B cell (primary cell): ENCODE measurements at places on chromosomes 3 and 15. TPM values are rescaled to one million over a fixed set of nuclear protein-coding genes. Genes with fewer than 3 reads are reported as not detected.

The APBA2 gene
- total RNA-seq, result not detected in 2 replicates

DNA sequence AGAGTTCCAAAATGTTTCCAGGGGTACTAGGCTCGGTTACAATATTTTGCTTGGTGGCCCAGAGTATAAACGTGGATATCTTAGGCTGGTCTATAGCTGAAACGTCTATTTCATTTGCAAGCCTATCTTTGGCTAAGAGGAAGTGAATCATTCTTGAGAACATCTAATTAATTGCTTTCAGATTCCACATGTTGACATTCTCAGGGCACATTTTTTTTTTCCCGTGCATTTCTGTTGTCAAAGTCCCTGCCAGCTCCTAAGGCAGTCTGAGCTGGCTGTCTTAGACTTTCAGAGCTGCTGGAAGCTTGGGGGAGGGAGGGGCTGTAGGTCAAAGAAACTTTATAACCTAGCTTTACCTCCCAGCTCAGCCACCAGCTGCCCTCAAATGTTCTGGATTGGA, 23.2 kb upstream of the LAMP3 start:
- H3K4me3 ChIP-seq, result no peak overlapping the region
- no peak overlapping the region for H3K27ac ChIP-seq
- H3K27me3 ChIP-seq, result peaks cover 60% of the 10 kb centered on the region
- no peaks in the 10 kb centered on the region for H3K36me3 ChIP-seq

DNA sequence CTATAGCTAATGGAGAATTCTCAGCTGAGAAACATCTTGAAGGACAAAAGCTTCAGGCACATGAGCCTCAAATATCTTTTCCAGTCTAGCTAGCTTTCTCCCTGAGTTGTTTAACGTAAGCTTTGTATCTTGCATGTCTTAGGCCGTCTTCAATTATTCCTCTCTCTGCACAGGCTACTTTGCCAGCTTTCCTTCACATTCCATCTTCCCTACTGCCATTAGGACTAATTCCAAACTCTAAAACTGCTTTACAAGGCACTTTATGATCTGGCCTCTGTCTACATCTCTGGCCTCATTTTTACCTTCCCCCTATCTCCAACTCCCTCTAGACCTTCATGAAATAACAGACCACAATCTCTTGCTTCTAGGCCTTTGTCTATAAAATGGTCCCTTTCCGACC, 171.4 kb downstream of the GREM1 start:
- no peak for DNase-seq
- H3K4me3 ChIP-seq, result no peak overlapping the region
- no peaks in the 10 kb centered on the region for H3K4me1 ChIP-seq
- H3K27ac ChIP-seq, result no peak overlapping the region
- H3K36me3 ChIP-seq, result no peaks in the 10 kb centered on the region
- H3K27me3 ChIP-seq, result no peaks in the 10 kb centered on the region

The RGMA gene
- not detected in 2 replicates for total RNA-seq

DNA sequence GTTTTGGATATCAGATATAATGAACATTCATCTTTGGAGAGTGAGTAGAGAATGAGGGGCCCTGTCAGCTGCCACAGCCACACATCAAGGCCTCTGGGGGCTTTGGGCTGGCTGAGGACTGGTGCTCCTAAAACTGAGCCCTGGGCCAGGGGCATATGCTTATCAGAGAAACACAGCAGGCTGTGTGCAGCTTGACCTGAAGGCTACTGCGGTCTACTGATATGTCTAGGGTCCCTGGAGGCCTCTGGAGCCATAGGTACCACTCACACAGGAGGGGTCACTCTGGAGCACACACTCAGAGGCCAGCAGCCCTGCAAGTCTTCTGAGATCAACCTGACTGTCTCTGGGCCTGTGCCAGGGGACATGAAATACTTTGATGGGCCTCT, 7.6 kb downstream of the TF start:
- no peaks in the 10 kb centered on the region for H3K36me3 ChIP-seq
- no peak for DNase-seq
- H3K4me3 ChIP-seq, result no peak overlapping the region
- no peaks in the 10 kb centered on the region for H3K27me3 ChIP-seq

The TMEM207 gene
- not detected in 2 replicates for total RNA-seq

DNA sequence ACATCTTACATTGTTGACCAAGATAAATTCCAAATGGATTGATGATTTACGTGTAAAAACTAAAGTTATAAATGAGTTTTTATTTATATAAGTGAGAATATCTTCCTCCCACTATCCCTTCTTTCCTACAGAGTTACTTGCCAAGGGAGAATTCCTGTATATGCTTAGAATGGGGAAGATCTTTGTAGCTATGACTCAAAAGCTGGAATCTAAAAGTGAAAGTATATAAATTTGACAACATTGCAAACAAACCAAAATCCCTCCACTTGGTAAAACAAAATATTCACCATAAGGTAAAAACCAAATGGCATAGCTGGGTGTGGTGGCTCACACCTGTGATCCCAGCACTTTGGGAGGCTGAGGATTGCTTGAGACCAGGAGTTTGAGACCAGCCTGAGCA, 52.7 kb upstream of the GCNT3 start:
- H3K4me3 ChIP-seq, result no peak overlapping the region
- DNase-seq, result no peak
- H3K27ac ChIP-seq, result no peak overlapping the region
- H3K36me3 ChIP-seq, result no peaks in the 10 kb centered on the region

DNA sequence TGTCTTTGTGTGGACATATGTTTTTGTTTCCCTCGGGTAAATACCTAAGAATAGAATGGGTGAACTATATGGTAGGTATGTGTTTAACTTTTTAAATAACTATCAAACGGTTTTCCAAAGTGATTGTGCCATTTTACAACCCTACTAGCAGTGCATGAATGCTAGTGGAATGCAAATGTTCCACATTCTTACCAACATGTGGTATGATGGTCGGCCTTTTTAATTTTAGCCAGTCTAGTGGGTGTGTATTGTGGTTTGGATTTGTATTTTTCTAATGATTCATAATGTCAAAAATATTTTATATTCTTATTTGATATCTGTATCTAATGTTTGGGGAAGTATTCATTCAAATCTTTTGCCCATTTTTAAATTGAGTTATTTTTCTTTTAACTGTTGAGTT, 68.2 kb upstream of the SMAD3 start:
- H3K4me3 ChIP-seq, result no peak overlapping the region
- no peaks in the 10 kb centered on the region for H3K36me3 ChIP-seq
- H3K27ac ChIP-seq, result no peak overlapping the region
- DNase-seq, result no peak
- H3K27me3 ChIP-seq, result no peaks in the 10 kb centered on the region

The SOX14 gene
- total RNA-seq, result not detected in 2 replicates

DNA sequence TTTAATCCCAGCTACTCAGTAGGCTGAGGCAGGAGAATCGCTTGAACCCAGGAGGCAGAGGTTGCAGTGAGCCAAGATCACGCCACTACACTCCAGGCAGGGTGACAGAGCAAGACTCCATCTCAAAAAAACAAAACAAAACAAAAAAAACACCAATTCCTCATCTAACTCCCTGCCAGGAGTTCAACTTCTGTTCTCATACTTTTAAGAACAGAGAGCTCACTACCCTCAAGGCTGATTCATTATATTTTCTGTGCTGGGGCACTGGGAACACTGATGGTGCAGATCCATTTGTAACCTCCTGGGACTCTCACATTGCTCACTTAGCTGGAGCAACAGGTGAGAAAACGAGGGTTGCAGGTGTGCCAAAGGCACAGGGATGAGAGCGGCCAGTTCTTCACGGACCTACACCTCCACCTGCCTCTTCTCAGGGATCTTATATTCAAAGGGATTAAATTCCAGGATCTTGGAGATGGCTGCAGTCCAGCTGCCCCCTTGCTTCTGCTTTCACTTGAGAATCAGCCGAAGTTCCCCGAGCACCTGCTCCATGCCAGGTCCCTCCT, 12.3 kb upstream of the CSK start:
- H3K4me3 ChIP-seq, result no peak overlapping the region
- peaks cover 48% of the 10 kb centered on the region for H3K4me1 ChIP-seq
- H3K36me3 ChIP-seq, result no peaks in the 10 kb centered on the region
- DNase-seq, result peak; percentile 8
- H3K27ac ChIP-seq, result no peak overlapping the region
- H3K27me3 ChIP-seq, result no peaks in the 10 kb centered on the region

DNA sequence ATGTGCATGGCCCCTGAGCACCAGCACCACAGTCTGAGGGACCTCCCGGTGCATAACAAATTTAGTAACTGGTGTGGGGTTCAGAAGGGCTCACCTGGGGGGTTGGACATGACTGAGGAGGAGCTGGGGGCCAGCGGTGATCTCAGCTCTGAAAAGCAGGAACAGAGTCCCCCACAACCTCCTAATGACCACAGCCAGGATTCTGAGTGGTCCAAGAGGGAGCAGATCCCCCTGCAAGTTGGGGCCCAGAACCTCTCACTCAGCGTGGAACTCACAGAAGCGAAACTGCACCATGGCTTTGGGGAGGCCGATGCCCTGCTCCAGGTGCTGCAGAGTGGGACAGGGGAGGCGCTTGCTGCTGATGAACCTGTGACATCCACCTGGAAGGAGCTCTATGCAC, 43.0 kb downstream of the CDAN1 start:
- H3K27ac ChIP-seq, result no peak overlapping the region
- no peaks in the 10 kb centered on the region for H3K36me3 ChIP-seq
- no peaks in the 10 kb centered on the region for H3K4me1 ChIP-seq
- DNase-seq, result no peak
- H3K27me3 ChIP-seq, result no peaks in the 10 kb centered on the region

- no peaks in the 10 kb centered on the region for H3K36me3 ChIP-seq
- H3K27me3 ChIP-seq, result no peaks in the 10 kb centered on the region
- no peak overlapping the region for H3K4me3 ChIP-seq
- no peak overlapping the region for H3K27ac ChIP-seq
- DNase-seq, result no peak
Observed at GRCh38 chr3:50494126-50494525, 9.3 kb downstream of the CACNA2D2 start.

GRCh38 chr3:119669906-119670570, 7.2 kb downstream of the COX17 start:
- peaks cover 4% of the 10 kb centered on the region for H3K4me1 ChIP-seq
- peaks cover 8% of the 10 kb centered on the region for H3K36me3 ChIP-seq
- H3K4me3 ChIP-seq, result no peak overlapping the region
- H3K27ac ChIP-seq, result peak overlapping the region; percentile 32
- no peak for DNase-seq

- H3K27me3 ChIP-seq, result peaks cover 14% of the 10 kb centered on the region
- H3K4me3 ChIP-seq, result no peak overlapping the region
- no peak for DNase-seq
- peaks cover 14% of the 10 kb centered on the region for H3K4me1 ChIP-seq
Observed at GRCh38 chr3:69389520-69390248, 3.8 kb upstream of the FRMD4B start.

The ZNF770 gene
- 45.8 and 49.3 TPM in 2 replicates for total RNA-seq

- no peak overlapping the region for H3K4me3 ChIP-seq
- H3K27me3 ChIP-seq, result peaks cover 16% of the 10 kb centered on the region
- H3K27ac ChIP-seq, result no peak overlapping the region
- no peak for DNase-seq
Observed at GRCh38 chr3:14322667-14323295, 79.6 kb upstream of the SLC6A6 start.

- peaks cover 21% of the 10 kb centered on the region for H3K36me3 ChIP-seq
- H3K4me3 ChIP-seq, result no peak overlapping the region
- no peaks in the 10 kb centered on the region for H3K27me3 ChIP-seq
Observed at GRCh38 chr15:40563426-40563825, 1.4 kb downstream of the CCDC32 start.

DNA sequence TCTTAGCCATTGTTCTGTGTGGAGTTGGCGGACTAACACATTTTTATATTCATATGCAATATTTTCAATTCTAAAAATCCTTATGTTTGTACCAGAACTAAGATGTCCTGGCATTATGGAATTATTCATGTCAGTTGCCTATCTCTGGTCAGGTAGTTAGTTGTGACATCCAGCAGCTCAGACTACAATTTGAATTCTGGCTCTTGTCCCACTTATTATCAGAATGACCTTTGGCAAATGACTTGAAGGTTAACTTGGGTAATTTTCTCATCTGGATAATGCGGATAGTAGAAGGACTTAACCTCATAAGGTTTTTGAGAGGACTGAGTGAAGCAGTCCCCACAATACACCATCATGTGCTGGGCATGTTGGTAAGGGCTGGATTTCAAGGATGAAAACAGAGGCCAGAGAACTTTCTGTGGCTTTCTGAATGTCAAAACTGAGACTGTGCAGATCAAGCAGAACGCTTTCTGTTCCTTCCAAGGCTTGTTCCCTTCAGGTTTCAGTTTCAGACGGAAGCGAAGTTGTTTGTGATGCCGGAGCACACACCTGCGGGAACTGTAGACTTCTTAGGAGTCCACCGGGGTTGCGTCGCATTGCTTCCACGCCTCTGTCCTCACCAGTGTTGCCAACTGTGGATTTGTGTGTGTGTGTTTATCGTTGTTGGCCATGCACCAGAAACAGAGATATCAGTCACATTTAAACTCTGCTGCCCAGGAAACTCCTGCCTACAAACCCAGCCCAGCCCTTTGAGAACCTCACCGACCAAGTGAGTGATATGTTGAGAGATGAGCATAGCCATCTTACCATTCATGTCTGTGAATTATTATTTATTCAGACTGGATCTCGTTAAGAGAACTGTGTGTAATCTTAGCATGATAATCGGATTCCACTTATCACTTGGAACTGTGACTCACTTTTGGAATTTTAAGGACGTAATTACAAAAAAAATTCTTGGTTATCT, 76.0 kb downstream of the PTPRG start:
- no peaks in the 10 kb centered on the region for H3K27me3 ChIP-seq
- H3K4me1 ChIP-seq, result peaks cover 6% of the 10 kb centered on the region
- DNase-seq, result peak; percentile 43
- no peaks in the 10 kb centered on the region for H3K36me3 ChIP-seq
- no peak overlapping the region for H3K27ac ChIP-seq

DNA sequence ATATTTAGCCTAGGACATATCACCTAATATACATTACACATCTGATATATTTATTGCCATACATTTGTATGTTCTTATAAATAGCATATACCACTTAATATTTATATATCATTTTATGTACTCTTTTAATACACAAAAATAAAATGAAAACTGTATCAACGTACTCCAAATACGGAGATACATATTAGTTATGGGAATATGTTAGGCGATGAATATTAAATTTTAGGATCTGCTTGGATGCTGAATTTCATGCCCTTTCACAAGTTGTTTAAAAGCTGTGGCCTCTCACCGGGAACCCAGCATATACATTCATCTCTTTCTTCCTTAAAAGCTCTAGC, 50.6 kb downstream of the ZIC4 start:
- H3K4me3 ChIP-seq, result no peak overlapping the region
- no peak overlapping the region for H3K27ac ChIP-seq
- H3K36me3 ChIP-seq, result no peaks in the 10 kb centered on the region

The CCDC12 gene
- 97.3 and 99.0 TPM in 2 replicates for total RNA-seq

The PPARG gene
- 0.44 TPM in 1 of 2 replicates, not detected in the other for total RNA-seq

The QRICH1 gene
- 187 and 196 TPM in 2 replicates for total RNA-seq

DNA sequence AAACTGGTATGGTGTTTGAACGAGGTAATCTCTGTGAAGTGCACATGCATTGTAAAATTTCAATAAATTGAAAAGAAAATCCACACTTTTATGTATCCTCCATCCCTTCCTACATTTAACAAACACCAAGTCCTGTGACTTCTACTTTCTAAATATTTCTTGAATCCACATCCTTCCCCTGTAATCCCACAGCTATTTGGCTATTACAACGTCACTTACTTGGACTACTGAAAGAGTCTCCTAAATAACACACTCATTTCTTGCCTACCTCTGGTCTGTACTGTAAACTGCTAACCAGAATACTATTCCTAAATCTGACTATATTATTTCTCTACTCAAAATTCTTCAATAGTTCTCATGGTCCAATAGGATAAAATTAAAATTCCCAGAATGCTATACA, 176.1 kb downstream of the NEK10 start:
- no peak overlapping the region for H3K27ac ChIP-seq
- H3K27me3 ChIP-seq, result no peaks in the 10 kb centered on the region
- H3K4me3 ChIP-seq, result no peak overlapping the region
- H3K4me1 ChIP-seq, result no peaks in the 10 kb centered on the region
- no peaks in the 10 kb centered on the region for H3K36me3 ChIP-seq
